ENCODE measurements at places on chromosomes 12 and 14.

- no peak for DNase-seq
Observed at GRCh38 chr14:92923744-92924103, 774 bp downstream of the CHGA start.

DNA sequence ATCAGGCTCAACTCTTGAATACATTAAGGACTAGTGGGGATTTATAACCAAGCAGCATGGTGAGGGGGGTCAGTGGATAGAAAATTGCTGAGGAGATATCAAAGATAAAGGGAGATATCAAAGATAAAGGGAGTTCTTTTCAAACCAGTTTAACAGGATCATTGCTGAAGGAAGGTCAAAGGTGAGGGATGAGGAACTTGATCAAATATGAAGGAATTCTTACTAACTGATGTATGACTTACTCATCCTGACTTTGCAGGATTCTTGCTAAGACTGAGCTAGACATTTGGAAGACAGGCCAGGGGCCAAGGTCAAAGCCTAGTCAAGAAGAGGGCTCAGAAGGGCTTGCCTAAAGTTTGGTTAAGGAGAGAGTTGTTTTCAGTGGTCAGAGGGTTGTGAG lies 4.8 kb downstream of the ABHD4 start:
- no peak for DNase-seq

GRCh38 chr12:55955800-55956508 lies 9.9 kb downstream of the PMEL start:
- no peak for DNase-seq

DNA sequence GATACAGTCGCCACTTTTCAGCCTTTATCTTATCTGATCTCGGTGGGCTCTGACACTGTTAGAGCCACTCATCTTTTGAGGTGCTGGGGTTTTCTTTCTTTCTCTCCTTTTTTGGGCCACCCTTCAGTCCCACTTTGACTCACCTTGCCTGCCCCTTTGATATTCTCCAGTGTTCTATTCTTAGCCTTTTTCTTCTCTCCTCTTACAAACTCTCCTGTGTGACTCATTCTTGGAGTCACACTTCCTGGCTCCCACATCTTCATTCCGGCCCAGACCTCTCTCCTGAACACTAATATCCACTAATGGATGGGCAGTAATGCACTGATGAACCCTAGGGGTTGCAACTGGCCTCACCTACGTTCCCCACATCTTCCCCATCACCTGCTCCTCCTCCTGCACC lies 2.2 kb upstream of the DCD start:
- no peak for DNase-seq

DNA sequence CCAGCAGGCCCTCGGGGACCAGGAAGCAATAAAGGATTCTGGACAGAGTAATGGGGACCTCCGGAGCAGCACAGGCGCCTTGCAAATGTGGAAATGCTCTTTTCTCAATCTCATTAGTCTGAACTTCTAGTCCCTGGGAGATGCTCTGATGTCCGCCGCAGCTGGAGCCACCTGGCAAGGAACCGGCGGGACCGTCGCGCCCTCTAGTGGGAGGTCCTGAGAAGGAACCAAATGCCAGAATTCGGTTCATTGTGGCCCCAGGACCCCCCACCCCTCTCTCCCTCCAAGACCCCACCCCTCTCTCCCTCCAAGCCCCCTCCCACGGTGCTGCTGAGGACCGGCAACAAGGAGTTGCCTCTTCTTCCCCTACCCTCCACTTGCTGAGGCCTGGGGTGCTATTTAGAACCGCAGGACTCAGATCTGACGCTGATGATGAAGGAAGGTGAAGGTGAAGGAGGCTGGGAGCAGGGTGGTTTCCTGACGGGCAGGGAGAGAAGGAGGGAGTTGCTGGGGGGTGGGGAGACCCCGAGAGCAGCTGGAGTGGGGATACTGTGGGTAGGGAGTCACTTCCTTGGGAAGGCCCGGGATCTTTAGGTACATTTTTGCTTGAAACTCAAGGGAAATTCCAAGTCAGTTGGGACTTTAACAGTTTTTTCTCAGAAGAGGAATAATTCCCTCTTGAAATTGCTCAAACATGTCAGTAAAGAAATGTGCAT lies 42.5 kb downstream of the SMIM41 start:
- DNase-seq: no peak

GRCh38 chr12:64521833-64522232 lies 69.9 kb downstream of the TBK1 start:
- no peak for DNase-seq

GRCh38 chr12:112738531-112738930 lies 53.0 kb upstream of the RPH3A start:
- DNase-seq: no peak

DNA sequence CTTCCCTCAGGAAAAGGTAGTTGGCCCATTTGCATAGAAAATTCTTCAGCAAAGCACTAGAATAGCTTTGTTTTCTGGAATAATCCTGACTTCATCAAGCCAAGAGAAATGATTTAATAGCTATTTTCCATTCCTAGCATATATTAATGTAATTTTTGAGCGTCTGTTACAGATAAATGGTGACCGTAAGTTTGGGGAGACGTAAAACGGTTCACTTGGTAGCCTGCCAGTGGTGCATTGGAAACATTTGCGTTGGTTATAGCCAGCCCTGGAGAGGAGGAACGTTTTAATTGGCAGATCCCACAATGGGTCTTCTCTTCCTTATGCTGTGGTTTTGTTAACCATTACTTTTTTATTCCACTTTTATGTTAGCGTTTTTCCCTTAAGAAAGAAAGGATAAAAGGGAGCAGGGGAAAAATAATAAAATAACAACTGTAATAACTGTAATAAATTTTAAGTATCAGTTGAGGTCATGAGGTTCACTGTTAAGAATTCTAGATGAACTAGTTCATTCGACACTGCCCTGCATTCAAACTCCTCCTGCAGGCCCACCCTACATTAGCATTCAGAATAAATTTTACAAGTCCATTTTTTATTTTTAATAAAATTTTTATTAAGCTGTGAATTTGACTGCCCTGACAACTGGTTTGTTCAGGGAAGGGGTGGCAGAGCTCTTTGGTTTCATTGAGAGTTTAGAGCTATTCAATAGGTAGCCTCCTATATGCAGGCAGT lies 300.7 kb downstream of the ERC1 start:
- DNase-seq: no peak

DNA sequence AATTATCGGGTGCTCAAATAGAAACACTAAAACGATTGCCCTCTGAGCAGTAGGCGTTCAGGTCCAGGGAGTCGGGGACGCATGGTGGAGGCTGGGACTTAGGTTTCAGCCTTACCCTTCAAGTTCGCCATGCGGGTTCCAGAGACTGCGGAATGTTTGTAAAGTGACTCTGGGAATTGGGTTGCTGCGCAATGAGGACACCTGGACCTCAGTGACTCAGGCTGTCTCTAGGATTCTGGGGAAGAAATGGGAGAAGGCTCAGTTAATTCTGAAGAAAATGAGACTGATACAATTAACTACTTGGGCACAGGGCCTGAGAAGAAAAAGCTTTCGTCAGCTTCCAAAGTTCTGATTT lies 1.1 kb downstream of the LGALS3 start:
- DNase-seq: no peak

DNA sequence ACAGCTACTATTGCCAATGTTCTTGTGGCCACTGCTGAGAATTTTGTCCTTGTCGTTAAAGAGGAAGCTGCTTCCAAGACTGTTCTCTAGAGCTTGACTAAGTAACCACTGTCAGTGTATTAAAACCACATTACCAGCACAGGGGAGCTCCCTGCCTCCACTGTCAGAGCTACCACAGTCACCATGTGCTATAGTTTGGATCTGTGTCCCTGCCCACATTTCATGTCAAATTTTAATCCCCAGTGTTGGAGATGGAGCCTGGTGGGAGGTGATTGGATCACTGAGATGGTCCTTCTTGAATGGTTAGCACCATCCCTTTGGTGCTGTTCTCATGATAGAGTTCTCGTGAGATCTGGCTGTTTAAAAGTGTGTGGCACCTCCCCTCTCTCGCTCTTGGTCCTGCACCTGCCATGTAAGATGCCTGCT lies 23.2 kb upstream of the RAP1B start:
- no peak for DNase-seq

DNA sequence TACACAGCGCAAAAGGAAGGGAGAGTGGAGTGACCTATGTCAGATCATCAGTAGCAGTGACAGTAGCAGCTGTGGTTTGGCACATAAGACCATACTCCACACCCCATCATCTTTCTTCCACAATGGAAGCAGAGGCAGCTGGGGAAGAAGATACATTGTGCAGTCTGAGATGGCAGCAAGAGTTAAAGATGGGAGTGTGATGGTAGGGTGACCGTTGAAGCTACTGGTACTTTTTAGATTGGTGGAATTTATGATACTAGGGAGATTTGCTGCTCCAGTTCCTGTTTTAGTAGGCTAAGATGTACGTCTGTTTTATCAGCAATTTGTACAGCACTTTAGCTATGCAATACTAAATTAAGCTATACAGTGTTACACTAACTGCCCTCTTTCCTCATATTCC lies 291.0 kb downstream of the FUT8 start:
- DNase-seq: no peak

DNA sequence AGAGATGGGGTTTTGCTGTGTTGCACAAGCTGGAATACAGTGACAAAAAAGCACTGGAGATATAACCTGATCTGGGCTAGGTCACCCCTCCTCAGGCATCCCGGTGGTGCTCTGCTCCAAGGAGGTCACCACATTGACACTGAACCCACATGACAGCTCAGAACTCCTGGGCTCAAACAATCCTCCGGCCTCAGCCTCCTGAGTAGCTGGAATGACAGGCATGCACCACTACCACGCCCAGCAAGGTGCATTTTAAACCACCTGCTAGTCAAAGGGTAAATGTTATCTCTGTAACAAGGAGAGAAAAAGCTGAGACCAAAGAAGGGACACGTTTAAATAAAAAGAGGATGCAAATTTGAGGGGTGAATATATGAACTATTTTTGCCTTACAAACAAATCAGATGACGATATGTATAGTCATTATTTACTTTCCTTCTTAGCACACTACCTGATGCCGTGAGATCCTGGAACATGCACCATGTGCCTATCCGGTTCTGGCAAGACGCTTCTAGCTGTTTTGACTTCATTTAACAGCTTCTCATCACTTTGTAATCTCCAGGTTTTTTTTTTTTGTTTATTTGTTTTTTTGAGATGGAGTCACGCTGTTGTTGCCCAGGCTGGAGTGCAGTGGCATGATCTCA lies 135.1 kb downstream of the PPM1H start:
- DNase-seq: no peak

DNA sequence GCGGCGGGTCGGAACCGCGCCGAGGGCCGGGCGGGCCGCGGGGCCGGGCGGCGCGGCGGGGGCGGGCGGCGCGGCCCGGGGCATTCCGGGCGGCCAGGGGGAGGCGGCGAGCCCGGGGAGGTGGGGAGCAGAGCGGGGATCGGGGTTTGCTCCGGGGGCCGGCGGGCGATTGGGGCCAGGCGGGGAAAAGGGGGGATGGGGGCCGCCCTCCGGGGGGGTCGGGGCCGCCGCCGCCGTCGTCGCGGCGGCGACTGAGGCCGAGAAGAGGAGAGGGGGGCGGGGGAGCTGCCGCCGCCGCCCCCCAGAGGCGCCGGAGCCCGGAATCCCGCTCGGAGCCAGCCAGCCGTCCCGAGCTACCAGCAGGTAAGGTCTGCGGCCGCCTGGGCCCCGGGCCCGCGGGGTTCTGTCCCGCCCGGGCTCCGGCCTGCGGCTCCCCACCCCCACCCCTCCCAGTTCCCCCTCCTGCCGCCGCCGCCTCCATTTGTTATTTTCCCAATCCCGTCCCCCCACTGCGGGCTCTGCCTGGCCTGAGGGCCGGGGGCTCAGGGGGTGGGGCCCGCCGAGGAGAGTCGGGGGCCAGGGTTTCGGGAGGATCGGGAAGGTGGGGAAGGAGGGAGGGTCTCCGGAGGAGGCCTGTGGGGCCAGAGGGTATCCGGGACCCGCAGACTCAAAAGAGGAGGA lies 403 bp downstream of the ATN1 start:
- no peak for DNase-seq

- DNase-seq: no peak
Observed at GRCh38 chr12:26425587-26426260, 230.4 kb downstream of the SSPN start.

DNA sequence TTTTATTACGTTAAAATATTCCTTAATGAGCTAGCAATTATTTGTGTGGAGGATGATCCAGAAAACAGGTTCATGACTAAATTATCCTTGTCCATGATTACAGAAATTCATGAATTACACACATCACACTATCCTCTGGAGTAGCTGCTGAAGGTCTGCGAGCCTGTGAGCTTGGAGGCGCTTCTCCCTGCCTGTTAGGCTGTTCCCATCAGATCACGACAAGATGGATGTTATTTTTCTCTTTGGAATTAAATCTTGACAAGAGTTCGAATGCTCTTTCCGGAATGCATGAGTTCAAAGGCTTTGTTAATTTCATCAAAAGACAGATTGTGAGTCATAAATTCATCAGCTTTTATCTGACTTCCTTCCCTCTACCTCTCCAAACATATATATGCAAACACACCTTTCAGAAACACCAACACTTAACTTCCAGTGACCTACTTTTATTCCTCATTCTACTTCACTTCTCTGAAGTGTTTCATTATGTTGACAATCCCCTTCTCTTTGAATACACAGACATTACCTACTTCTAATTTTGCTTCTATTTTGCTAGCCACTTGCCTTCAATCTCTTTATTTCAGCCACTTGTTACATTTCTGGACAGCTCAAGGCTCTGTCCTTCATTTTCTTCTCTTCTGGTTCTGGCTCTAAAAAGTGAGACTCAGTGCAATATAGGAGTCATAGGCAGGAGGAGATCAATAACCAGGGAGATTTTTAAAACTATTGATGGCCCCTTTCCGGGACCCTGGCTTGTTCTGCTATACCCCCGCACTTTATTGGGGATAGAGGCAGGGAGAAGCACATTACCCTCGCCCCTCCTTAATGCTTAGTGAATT lies 274.6 kb downstream of the BTG1 start:
- DNase-seq: no peak

DNA sequence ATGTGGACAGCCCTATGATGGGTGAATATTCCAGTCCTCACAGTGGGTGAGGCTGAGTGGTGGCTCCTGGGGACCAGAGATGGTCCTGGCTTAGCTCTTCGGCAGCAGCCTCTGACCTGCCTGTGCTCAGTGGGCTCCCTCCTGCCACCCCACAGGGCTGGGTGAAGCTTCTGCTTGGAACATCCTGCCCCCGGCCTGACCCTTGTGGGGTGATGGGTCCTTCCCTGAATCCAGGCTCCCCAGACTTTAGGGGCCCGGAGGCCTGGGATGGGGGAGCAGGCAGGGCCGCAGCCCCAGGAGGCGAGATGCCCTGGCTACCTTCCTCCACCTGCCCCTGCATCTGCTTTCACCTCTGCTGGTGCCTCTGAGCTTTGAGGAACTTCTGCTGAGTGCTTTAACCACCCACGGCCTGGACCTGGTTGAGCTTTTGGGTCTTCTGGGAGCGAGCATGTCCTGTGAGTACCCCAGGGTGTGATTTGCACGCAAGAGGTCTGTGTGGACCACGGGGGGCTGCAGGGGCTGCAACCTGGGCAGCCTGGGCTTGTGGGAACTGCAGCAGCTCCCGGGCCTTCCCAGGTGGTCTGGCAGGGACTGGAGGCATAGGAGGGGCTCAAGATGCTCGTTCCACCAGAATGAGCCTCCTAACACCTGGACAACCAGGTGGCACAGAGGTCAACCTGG lies 159.5 kb downstream of the KIF26A start:
- no peak for DNase-seq

DNA sequence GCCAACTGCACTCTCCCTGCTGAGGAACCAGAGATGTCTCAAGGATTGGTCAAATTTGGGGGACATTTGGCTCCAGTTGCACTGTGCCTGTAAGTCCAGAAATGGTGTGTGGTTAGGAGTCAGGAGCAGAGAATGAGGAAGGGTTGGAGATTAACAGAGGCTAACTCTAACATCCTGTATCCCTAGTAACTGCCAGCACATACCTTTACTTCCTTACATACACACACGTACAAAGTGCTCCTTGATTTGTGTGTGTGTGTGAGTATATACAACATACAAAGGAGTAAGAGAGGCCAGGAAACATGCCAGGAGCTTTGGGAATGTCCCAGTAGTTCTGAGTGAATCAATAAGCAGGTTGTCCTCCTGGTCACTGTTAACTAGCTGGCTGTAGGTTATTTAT lies 39.8 kb upstream of the NRXN3 start:
- no peak for DNase-seq

Data from brain pericyte (primary cell).